GM06990 (cell line): ENCODE measurements at places on chromosomes 12 and 14.
A peak's percentile ranks its signal among the peaks of the same experiment; 100 is the strongest.

DNA sequence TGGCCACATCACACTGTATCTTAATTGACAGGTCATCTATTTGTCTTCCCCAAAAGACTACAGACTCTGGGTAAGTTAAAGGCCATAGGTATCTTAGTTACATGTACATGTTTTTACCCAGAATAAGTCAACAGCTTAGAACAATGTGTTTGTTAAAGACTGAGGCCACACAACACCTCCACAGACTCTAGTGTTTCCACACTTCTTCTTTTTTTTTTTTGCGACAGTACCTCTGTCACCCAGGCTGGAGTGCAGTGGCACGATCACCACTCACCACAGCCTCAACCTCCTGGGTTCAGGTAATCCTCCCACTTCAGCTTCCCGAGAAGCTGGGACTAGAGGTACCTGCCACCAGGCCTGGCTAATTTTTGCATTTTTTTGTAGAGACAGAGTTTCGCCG is 1.3 kb downstream of the GPN3 start:
- no peak for DNase-seq

- no peak for DNase-seq
Measured at GRCh38 chr12:86122846-86123468, 133.2 kb downstream of the MGAT4C start.

- no peak for DNase-seq
Measured at GRCh38 chr12:120156315-120157259, 37.9 kb downstream of the GCN1 start.

DNA sequence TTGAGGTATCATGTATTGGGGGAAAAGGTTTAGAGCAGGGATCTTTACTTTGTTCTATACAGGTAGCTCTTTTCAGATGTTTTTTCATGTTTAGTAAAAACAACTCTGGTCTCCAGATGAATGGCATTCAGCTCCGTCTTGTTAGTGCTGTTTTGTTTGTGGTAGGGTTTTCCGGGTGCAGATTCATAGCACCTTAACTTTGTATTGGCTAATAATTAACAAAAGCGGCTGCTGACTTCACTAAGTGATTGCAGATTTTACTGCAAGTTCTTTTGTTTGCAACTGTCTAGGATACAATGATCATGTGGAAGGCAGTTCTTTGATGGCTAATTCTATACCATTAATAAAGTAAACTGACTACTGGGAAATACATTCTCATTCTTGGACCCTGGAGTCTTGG is 32.2 kb upstream of the BHLHE41 start:
- DNase-seq: no peak

DNA sequence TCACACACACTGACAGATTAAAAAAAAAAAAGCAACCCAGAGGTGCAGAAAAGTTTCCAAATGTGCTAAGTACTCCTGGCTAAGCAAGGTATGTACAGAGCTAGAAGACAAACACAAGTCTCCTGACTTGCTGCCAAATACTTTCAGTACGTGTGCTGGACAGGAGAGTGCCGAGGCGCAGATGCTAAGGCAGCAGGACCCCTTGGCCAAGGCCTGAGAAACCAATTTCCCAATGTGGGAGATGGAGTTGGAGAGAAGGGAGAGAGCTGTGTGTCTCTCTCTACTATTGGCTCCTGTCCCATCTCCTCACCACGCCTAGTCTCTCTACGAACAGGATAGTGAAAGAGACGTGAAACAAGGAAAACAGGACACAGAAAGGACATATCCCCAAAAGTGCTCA is 5.3 kb downstream of the SPRYD3 start:
- no peak for DNase-seq

DNA sequence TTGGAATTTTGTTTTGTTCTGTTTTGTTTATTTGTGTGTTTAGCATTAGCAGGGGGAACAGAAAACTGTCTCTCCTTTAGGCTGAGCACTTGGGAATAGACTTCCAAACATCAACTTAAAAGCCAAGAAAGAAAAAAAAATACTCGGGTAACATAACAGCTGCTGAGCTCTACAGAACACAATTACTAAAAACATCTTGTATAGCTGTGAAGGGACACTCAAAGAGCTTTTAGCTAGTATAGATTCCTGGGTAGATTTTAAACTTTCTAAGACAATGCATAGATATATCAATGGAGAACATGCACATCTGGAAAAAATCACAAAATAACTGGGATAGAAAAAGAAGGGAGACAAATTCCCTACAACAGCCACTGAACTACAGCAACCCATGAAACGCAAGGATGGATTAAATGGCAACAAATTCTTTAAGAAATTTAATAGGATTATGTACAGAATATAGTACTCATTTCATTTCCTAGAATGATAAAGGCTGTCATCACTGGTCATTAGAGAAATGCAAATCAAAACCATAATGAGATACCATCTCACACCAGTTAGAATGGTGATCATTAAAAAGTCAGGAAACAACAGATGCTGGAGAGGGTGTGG is 174.3 kb upstream of the KRR1 start:
- no peak for DNase-seq

GRCh38 chr14:57060276-57060955 is 208.3 kb downstream of the EXOC5 start:
- DNase-seq: peak; percentile 35

DNA sequence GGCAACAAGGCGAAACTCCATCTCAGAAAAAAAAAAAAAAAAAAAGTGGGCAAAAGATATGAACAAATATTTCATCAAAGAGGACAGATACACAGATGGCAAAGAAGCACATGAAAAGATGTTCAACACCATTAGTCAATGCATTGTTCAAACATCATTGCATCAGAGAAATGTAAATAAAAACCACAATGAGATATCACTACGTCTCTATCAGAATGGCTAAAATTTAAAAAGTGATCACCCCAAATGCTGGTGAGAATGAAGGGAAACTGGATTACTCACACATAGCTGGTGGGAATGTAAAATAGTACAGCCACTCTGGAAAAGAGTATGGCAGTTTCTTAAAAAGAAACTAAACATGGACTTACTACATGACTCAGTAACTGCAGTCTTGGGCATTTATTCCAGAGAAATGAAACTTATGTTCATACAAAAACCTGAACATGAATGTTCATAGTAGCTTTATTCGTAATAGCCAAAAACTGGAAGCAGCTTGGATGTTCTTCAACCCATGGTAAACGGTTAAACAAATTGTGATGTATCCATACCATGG is 3.6 kb downstream of the L2HGDH start:
- DNase-seq: no peak

DNA sequence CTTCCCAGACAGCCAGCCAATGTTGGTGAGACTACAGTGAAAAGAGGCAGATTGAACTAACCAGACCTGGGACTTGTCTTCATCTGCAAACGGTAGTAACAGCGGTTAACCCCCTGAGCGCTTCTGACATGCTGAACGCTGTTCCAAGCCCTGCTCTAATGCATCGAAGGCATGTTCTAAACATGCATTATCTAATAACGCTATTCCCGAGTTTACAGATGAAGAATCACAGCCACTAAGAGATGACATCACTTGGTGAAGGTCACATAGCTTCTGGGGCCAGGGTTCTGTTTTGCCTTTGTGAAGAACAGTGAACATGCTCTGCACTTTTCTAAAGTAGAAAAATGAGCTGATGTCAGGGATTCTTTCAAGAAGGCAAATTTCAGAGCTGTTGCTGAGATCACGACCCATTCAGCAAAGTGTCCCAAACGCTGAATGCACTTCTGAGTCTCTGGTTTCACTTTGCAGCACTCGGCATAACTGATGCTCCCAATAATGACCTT is 56.0 kb downstream of the FOS start:
- DNase-seq: peak; percentile 30
